Right renal pelvis (tissue), 4 donors: ENCODE measurements at places on chromosomes 1 and 21.

DNA sequence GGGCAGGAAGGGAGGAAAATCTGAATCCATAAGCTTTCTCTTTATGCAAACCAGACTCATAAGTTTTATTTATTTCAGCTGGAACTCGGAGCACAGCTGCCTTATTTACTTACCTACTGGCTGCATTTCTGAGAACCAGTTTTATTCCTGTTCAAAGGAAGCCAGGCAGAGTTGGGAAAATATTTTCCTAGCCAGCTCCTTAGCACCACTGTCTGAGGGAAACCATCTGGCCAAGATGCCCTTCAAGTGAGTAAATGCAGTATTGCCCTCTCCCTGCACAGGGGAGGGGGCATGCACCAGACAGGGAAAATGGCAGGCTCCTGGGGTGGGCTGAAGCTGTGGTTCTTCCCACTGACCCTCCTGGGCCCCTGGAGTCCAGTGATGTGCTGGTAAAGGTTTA lies 28.9 kb upstream of the FMOD start:
- no peak for DNase-seq

DNA sequence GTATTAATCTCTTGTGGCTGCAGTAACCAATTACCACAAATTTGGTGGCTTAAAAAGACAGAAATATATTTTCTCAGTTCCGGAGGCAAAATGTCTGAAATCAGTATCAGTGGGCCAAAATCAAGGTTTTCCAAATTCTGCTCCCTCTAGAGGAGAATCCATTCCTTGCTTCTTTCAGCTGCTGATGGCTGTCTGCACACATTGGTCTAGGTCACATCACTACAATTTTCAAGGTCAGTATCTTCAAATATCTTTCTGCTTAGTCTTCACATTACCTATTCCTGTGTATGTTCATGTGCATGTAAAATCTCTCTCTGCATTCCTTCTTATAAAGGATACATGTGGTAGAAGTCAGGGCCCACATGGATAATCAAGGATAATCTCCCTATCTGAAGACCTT lies 999.4 kb downstream of the KCNT2 start:
- DNase-seq, result no peak

DNA sequence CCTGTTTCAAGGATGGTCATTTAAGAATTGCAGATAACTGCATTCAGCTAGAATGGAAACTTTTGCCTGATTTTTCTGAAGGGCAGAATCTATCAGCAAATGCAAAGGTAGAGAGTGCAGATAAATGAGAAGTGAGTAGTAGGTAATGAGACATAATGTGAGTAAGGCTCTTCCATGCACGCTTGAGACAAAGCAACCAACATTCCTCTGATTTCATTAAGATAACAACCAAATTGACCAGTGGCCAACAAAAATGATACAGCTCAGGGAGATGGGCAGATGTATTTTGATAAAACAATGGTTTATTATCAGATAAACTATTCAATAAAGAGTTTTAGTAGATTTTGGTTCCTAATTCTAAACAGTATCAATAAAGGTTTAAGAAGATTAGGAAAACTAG lies 404.4 kb upstream of the PBX1 start:
- DNase-seq, result no peak

- DNase-seq, result no peak
These were observed 3.6 kb downstream of the EPS15 start for GRCh38 chr1:51515312-51515960.

- no peak for DNase-seq
These were observed 15.9 kb downstream of the COL8A2 start for GRCh38 chr1:36109041-36109679.

- DNase-seq, result no peak
These were observed 33.5 kb upstream of the ADAM30 start for GRCh38 chr1:119929643-119930315.

DNA sequence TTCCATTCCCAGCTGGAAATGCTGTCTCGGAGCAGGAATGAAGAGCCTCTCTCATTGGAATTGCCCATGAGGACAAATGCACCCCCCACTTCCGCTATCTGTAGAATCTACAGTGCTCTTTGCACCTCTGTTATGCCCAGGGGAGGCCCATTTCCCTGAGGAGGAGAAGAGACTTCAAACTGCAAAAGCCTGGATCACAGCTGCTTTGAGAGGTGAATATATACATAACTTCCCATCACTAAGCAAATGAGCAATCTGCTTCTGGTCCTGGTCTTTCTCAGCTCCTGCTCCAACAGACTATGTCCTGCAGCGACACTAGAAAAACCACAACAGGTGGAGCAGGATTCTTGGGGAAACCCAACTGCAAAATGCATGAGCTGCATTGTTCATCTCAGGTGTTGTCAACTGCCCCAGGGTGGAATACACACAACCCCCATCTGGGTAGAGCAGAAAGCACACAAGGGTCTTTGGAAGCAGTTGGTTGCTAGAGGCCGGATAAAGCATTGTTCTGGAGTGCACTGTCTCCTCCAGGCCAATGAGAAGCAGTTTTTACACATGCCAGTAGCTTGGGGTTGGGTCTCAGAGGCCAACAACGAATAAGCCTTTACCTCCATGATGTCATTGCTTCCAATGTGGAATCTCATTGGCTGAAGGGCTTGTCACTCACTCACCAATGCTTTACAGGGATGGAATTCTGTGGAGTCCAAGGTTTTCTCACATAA lies 67.7 kb upstream of the RAB4A start:
- peak; percentile 83 for DNase-seq

GRCh38 chr1:179124873-179125272 lies 43.0 kb downstream of the TOR3A start:
- DNase-seq, result no peak

DNA sequence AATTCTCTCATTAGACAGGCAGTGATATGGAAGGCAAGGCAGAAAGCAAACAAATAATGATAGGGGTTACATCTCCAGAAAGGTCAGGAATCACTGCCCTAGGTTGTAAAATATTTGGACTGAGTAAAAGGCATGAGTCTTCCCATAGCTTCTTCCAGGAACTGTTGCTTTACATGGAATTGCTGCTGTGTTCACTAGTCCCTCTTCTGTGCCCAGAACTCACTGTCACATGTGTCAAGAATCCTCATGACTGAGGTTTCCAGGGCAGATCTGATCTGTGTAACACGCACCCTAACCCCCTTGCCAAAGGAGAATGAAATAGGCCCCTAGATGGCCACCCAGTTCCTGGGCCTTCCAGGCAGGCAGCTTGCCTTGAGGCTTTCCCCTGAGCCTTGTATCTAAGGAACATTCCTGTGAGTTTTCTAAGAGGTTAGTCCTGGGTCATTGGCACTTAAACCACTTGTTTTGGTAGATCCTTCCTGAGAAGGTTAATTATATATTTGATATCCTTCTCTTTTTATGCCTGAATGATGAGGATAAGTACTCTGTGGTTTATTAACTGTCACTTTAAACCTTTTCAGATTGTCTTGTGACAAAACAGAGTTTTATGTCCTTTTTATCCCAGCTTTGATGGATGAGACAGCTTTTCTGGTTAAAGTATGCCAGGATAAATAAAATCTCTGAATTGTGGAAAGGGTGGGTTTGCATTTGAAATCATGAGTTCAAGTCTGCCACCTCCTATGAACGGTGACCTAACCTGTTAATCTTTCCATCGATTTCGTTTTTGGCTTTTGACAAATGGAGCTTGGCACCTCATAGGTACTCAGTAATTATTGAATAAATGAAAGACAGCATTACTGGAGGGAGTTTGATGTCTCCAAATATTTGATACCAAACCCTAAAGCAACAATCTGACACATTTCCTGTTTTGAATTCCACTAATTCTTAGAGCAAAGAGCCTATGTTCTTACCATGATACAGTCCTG lies 163.3 kb downstream of the DHRS3 start:
- no peak for DNase-seq

DNA sequence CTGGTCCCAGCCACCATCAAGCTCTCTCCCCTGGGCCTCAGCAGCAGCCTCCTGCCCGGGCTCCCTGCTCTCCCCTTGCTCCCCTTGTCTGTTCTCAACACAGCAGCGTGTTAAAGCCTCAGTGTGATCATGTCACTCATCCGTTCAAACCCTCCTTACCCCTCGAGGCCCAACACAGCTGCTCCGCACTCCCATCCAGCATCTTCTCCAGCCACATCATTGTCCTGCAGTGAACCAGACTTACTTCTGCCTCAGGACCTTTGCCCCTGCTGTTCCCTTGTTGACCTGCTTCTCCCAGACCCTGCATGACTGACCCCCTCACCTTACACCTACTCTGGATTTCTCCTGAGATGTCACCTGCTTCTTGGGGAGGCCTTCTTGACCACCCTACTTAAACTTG lies 13.3 kb downstream of the CDK18 start:
- no peak for DNase-seq

GRCh38 chr1:115838431-115839028 lies 2.4 kb downstream of the NHLH2 start:
- no peak for DNase-seq

DNA sequence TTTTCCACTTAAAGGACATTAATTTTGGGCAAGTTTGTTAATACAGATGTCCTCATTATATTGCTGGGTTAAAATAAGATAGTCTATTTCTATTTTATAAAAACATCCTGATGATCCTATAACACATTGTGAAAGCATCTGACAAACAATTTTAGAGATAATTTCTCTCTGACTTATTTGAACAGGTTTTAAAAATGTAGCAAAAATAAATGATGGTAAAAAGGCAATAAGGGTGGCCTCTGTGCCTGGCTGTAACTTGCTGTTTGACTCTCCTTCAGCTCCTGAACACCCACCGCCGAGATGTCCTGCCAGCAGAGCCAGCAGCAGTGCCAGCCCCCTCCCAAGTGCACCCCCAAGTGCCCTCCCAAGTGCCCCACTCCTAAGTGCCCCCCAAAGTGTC lies at the start of gene LCE1A:
TSS of gene LCE1A (plus strand) at position 301 of the 400 bp plus-strand sequence. CDS start at position 301, 0 bp downstream.
- DNase-seq, result no peak

- no peak for DNase-seq
These were observed 22.3 kb upstream of the CASQ2 start for GRCh38 chr1:115790846-115791245.

GRCh38 chr1:228216371-228217320 lies 8.8 kb downstream of the OBSCN start:
- DNase-seq, result no peak

GRCh38 chr1:82337635-82338034 lies 536.9 kb downstream of the ADGRL2 start:
- no peak for DNase-seq

- DNase-seq, result no peak
These were observed 24.3 kb upstream of the IFNAR2 start for GRCh38 chr21:33205476-33205875.

GRCh38 chr1:163562355-163562754 lies 240.6 kb downstream of the NUF2 start:
- DNase-seq, result no peak

GRCh38 chr1:2228694-2229036 lies 546 bp downstream of the SKI start:
- no peak for DNase-seq

DNA sequence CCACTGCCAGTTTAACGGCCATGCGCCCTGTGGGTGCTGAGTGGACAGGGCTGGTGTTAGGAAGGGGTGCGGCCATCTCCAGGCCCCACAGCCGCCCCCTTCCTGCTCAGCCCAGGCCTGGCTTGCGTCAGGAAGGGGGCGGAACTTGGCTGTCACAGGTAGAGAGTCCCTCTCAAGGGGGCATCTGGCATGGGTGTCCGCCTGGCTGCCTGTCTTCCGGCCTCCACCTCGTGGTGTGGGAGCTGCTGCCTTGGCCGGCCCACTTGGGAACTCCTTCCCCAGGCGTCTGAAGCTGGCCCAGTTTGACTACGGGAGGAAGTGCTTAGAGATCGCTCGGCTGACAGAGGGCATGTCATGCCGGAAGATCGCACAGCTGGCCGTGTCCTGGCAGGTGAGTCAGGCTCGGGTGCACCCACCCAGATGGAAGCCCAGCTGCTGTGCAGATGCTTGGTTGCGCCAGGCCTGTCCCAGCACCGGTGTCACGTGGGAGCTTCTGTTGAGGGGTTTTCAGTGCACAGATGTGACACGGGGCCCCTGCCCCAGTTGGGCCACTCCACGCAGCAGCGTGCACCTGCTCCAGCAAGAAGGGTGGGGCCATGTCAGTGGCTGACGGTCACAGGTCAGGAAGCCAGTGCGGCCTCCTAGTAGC lies 9.1 kb upstream of the ATAD3B start:
- DNase-seq, result no peak

GRCh38 chr1:17642943-17643342 lies 103.4 kb downstream of the ARHGEF10L start:
- no peak for DNase-seq

- no peak for DNase-seq
These were observed 1.2 kb upstream of the CRCT1 start for GRCh38 chr1:152513081-152513480.

- no peak for DNase-seq
These were observed 15.8 kb upstream of the RNF223 start for GRCh38 chr1:1089731-1090423.

DNA sequence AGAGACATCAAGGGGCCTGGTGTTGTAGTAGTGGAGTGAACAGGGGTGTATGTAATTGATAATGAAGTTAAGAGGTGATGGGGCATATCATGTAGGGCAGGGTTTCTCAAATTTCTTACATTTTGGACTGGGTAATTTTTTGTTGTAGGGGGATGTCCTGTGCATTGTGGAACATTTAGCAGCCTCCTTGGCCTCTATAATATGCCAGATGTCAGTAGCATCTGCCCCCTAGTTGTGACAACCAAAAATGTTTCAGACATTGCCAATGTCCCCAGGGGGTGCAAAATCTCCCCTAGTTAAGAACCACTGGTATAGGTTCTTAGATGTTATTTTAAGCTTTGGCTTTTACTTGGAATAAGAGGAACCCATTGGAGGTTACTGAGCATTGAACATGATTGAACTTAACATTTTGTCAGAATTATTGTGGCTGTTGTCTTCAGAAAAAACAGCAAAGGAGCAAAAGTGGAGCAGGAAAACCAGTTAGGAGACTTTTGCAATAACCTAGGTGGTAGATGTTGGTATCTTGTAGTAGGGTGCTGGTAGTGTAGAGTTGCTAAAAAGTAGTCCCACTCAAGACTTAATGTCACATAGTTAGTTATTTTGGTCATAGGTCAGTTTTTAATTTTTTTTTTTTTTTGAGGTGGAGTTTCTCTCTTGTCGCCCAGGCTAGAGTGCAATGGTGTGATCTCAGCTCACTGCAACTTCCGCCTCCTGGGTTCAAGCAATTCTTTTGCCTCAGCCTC lies 6.2 kb downstream of the ZNF326 start:
- DNase-seq, result no peak

DNA sequence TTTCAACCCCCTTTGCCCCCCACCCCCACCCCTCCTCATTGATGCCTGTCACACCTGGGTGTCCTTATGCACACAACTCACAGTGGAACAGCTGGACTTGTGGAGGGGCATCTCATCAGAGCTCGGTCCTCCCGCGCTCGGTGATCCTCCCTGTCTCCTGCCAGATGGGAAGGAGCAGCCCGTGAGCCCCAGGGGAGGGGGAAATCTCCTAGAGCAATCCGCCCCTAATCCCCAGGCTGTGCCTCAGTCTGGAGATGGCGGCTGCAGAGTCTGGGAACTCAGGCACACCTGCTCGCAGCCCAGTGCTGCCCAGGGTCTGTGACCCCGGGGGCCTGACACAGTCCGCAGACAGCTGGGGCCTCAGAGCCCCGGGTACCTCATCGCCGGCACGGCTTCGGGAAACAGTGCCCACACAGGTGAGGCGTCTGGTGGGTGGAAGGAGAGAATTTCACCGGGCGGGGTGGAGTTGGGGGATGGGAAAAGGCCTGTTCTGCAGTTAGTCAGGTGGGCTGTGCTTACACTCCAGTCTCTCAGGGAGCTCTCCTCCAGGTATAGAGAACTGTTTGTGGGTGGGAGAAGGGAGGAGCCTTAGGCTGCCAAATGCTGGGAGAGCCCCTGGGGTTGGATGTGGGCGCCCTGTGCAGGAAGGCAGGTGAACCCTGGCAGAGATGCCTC lies 29.3 kb downstream of the TMCC2 start:
- DNase-seq, result no peak

- no peak for DNase-seq
These were observed 53.6 kb downstream of the ADCY10 start for GRCh38 chr1:167860231-167860923.
